ENCODE measurements at places on chromosomes 6 and 20.
A peak's percentile ranks its signal among the peaks of the same experiment; 100 is the strongest.

DNA sequence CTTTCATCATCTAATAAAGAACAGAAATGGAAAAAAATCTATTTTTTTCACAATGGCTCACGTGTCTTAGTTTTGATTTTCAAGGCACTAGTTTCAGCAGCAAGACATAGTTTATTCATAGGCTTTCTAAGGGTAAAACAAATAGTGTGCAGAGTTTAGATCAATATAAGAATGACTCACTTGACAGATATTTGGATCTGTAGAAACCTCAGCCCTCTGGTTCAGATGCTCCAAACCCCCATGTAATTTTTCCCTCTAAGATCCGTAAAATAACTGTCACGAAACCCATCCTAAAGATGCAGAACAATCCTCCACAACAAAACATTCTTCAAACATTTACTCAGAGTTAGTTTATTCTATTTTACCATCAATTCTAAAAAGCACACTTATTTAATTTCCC is 43.4 kb downstream of the IYD start:
- no peak for DNase-seq

DNA sequence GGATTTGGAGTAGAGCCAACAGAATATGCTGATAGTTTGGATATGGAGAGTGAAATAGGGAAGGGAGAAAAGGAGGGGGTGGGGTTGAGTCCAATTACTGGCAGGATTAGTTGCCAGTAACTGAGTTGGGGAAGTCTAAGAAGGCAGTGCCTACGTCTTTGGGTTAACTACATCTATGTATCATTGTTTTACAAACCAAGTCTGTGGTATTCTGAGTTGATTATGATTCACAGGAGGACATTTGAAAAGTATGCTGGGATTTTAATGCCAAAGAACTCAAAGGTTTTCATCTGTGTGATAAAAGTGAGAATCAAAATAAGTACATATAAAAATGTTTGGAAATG is 14.7 kb downstream of the DSE start:
- DNase-seq = no peak

DNA sequence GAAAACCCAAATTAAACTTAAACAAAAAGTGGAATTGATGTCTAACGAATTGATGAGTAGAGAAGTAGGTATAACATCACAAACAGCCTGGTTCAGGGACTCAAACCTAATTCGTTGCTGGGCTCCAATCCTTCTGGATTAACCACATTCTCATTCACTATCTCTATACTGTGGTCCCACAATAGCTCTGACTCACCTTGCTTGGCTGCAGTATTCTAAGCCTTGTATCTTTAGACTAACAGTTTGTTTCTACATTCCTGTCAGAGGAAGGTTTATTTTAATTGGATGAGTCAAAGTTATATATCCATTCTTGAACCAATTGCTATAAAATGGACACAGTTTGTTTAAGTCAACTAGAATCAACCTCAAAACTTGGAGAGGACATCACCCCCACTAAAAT is 530.5 kb upstream of the PTCHD4 start:
- DNase-seq = no peak

DNA sequence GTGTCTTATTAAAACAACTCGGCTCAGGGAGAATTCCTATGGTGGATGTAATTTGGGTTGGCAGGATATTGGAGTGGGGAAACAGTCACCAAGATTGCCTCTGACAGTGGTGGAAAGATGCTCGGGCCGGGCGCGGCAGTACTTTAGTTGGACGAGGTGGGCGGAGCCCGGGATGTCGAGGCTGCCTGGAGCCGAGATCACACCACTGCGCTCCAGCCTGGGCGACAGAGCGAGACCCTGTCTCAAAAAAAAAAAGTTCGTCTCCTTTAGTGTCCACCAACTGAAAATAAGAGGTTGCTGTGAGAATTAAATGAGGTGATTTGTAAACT is 621 bp downstream of the NOL7 start:
- peak; percentile 63 for DNase-seq

- no peak for DNase-seq
These were observed 284.1 kb upstream of the PLN start for GRCh38 chr6:118263921-118264486.

GRCh38 chr20:50663095-50663821 is 28.1 kb downstream of the RIPOR3 start:
- no peak for DNase-seq

- no peak for DNase-seq
These were observed 1187.5 kb downstream of the HACE1 start for GRCh38 chr6:103672169-103672568.

DNA sequence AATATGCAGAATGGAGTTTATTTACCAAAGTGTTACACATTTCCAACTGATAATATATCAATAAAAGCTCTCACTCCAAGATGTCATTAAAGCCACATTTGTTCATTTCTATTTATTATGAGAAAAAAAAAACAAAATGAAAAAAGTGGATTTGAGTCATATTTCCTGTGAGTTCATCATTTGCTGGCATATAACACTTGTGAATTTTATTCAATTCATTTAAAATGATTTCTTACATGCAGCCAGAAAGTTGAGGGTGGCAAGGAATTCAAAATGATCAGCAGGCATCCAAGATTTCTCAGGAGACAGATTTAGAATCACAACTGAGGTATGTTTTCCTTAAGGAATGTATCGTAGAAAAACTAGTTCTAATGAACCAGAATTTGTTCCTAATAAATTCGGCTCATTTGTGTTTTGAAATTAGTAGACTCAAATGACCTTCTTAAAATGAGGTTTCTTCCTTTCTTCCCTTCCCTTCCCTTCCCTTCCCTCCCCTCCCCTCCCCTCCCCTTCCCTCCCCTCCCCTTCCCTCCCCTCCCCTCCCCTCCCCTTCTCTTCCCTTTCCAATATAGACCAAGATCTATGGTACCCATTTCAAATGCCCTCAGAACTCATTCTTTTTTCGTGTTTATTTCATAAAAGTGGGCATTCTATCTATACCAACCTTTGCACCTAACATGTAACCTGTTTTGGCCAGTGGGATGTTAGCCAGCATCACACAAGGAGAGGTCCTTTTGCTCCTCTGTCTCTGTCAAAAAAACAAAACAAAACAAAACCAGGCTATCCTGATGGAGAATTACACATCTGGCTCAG is 357.9 kb upstream of the TSHZ2 start:
- no peak for DNase-seq

DNA sequence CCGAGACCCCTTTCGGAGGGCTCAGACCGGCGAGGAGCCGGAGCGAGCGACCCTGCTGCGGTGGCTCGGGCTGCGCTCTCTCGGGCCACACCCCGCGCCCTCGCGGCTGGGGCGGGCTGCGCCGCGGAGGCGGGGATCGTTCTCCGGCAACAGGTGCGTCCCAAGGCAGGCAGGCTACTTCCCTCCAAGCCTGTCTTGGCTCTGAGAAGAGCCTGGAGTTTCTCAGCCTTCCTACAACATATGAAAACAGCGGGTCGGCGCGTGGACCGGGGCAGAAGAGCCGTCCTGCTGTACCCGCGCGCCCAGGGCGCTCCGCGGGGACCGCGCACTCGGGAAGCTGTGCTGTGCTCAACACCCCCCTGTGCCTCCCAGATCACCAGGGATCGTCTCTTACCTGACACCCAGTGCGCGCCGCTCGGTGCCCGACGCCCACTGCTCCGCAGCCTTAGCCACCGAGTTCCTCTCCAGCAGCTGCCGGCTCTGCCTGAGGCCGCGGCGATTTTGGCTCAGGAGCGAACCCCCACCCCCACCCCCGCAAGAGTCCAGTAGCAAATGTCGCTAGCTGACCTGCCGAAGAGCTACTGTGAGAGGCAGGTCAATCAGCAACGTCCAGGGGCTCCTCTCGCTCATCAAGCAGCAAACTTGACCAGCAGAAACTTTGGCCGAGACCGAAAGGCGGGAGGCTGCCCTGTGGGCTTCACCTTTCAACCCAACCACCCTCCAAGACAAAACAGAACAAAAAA is 3.7 kb upstream of the OLIG3 start:
- DNase-seq = no peak

DNA sequence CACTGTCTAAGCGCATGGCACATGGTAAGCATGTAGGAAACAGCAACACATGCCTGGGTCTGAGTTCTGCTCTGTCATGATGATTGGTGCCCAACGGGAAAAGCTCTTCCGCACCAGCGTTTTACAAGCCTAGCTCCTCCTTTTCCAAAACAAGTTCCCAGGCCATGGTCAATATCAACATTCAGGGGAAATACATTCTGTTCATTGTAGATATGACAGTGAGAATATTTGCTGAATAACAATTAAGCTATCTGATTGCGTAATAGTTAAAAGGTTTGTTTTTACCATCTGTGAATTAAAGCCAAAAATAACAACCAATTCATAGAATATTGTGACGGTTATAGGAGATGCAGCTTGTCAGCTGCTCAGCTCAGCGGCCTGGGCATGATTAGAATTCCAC is 404.3 kb upstream of the SLC35B3 start:
- DNase-seq = no peak

- no peak for DNase-seq
These were observed 310.2 kb upstream of the SGK1 start for GRCh38 chr6:134628154-134628553.

DNA sequence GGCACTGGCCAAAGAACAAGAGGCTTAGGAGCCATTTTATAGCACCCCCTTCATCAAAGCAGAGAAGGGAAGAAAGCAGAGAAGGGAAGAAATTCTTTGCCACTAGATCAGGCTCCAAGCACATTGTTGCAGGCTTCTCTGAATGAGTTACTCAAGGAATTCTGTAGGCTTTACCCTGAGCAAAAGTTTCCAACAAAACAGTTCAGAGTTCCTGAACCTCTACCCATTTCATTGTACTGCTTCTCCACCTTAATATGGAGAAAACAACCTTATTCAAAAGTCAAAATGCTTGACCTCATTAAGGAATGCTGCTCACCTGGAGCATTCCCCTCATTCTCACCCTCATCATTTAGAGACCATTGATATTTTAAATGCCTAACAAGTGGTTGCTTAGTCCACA is 115.5 kb upstream of the LOC128125822 start:
- DNase-seq = no peak

DNA sequence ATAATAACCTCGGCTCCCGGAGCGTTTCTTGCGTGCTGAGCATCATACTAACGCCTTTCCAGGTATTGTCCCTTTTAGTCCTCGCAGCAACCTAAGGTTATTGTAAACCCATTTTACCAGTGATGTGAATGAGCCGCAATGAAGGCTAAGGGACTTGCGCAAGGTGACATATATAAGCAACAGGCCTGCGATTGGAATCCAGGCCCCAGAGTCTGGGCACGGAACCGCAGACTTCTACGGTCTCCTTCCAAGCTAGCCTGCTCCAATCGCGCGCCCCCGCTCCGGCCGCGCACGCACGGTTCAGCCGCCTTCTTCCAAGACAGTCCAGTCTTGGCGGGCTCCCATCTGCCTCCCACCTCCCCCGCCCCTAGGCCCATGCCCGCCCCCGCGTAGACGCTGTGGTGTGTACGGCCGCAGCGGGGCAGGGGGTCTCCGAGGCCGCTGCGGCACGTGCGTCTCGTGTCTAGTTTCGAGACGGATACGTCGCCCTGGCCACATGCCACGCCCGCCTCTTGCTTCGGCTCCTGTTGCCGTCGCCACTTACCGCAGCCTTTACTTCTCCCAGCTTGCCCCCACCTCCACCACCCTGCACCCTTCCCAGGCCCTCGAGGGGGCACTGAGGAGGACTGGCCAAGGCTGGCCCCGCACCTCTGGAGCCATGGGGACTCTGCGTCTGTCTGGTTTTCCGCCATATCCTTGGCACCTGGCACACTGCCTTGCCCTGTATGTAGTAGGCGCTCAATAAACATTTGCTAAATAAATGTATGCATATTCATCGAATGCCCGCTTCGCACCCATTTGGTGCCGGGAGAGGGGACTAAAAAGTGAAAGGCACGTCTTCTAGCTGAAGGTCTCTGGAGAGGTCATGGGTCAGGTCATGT is 855 bp upstream of the GFOD1 start:
- peak; percentile 35 for DNase-seq

DNA sequence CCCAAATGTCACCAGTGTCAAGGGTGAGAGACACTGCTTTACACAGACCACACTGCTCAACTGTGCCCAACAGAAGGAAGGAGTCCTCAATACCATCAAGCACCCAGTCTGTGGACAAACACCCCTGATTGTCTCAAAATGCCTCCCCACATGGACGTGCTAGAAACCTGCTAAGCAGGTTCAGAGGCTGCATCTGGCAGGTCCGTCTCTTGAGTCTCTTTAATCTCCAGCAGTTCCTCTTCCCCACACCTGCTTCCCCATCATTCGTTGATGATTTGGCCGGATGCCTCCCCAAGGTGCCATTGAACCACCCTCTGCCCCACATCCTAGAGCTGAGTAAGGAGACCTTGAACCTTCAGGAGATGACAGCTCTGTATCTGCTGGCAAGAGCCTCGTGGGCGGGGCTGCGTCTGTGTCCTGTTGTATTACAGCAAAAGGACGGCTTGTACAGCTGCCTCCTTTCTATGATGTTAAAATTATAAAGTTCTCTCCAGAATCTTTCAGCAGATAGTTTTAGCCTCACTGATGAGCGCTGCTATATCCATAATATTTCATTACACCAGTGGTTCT is 179.2 kb downstream of the PREX1 start:
- DNase-seq = no peak

DNA sequence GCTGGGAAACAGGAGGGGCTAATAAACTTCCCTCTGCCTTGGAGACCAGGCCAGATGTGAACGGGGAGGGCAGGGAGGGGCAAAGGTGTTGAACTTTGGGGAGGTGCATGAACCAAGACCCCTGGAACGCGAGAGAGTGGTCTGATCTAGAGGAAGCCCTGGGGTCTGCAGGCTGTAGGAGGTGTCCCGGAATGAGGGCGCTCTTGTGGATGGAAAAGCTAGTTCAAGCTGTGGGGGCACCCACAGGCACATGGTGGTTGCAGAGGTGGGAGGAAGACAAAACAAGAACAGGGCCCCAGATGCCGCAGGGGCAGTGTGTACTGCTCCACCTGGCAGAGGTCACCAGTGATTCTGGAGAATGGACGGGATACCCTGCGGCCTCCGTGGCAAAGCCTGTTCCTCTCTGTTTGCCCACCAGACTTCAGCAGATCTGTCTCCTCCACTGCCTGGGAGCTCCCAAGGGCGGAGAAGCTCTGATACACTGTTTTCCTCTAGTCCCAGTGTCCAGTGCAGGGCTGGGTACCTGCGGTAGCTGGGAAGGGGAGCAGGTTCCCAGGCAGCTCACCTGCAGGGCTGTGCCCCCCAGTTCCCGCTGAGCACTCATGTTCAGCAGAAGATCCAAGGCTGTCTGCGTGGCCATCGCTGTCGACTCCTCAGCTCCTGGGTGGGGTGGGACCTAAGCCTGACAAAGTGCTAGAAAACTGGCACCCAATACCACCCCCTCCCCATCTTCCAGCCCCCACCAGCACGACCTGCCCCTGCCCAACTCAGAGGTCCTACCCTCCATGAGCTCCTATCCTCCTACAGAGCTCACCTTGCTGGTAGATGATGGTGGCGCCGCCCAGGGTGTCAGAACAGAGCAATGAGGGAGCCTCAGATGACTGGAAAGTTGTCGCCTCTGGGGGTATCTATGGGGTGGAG is 14.7 kb downstream of the ZNF335 start:
- DNase-seq = no peak
